Stimulated activated CD8-positive, alpha-beta memory T cell treated with anti-CD3 and anti-CD28 coated beads, Interleukin-4, amount 100 ng/mL, for 24 hours (primary cell): ENCODE measurements at places on chromosomes 6 and 20.

DNA sequence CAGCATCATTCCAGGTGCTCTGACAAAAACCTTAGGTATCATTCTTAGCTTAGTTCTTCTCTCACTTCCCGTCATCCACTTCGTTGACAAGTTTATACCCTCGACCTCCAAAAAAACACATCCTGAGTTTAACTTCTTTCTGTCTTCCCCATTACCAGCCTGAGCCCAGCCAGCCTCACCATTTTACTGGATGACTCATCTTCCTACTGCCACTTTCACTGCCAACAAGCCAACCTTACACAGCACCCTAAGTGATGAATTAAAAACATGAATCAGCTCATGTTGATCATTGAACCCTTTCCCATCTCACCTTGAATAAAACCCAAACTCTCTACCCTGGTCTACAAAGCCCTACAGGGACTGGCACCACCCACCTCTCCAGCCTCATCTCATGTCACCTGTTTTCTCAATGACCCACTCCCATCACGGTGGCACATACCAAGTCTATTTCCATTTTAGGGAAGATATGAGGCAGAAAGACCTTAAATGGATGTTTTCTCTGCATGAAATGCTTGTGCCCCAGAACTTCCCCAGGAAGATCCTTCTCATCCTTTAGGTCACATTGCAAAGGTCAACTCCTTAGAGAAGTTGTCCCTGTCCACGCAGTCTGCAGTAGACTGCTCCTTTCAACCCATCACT, 9.9 kb upstream of the UST start:
- no peak for DNase-seq

DNA sequence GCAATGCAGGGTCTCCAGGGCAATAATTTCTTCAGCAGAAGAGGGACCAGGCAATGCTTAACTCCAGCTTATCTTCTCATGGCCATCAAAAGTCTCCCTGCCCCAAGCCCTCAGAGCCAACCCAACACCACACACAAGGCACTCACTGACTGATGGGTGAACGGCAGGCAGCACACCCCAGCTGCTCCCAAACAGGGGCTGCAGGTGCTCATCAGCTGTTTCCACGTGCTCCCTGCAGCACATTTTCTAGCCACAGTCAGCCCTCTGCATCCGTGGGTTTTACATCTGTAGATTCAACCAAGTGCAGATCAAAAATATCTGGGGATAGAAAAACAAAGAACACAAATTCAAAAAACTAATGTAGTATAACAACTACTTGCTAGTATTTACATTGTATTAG, 4.0 kb upstream of the GABRR1 start:
- DNase-seq, result no peak

GRCh38 chr20:23214903-23215302, 128.8 kb upstream of the CD93 start:
- DNase-seq, result no peak

GRCh38 chr6:79802657-79803300, 144.6 kb downstream of the ELOVL4 start:
- DNase-seq, result no peak

DNA sequence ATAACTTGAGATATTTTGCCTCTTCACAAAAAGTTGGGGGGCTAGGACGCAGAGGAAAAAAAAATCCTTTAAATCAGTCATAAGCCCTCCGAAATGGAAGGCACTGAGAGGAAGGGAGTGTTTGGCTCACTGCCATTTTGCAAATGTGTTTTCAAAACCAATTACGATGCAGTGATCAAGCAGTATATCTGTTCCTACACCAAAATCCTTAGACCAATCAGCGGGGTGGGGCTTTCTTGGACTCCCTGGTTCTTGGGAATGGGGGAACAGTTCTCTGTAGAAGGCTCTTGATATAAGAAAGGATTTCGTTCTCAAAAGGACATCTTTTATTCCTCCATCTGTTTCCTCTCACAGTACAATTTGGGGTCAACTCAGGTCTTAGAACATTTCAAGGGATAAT, 478.6 kb upstream of the JARID2 start:
- no peak for DNase-seq

- DNase-seq, result no peak
Observed at GRCh38 chr20:53379833-53380120, 213.9 kb downstream of the ZNF217 start.

- no peak for DNase-seq
Observed at GRCh38 chr6:167988154-167988495, 9.3 kb upstream of the KIF25 start.
